ENCODE measurements at places on chromosomes 6 and 20.

GRCh38 chr6:138645976-138646640 lies 127.5 kb upstream of the CCDC28A start:
- no peak for DNase-seq

GRCh38 chr6:134303891-134304290 lies 14.0 kb downstream of the SGK1 start:
- DNase-seq: peak; percentile 39

DNA sequence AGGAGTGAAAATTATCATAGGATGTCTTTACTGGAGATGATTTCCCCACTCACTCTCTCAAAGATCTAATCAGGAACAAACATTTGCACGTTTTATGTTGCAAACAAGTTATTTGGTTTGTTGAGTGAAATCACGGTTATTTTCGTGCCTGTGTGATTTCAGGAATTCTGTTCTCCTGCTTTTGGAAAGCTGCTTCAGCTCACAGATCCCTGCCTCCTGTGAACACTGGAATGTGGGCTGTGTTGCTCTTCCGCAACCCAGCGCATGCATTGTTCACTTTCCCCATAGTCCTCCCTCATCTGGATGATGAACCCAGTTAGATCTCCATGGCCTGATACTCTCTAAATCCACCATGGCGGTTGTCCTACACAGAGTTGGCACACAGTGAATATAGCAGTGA lies 91.0 kb downstream of the PLEKHG1 start:
- no peak for DNase-seq

GRCh38 chr20:40670253-40670652 lies 18.8 kb downstream of the MAFB start:
- no peak for DNase-seq

- DNase-seq: no peak
These were observed 204.2 kb downstream of the TBC1D7 start for GRCh38 chr6:13124131-13124530.

DNA sequence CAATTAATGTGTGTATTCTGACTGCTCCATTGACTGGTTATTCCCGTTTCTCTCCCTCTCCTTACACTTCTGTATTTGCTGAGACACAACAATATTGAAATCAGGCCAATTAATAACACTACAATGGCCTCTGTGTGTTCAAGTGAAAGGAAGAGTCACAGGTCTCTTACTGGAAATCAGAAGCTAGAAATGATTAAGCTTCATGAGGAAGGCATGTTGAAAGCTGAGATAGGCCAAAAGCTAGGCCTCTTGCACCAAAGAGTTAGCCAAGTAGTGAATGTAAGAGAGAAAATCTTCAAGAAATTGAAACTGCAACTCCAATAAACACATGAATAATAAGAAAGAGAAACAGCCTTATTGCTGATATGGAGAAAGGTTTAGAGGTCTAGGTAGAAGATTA lies 489.5 kb upstream of the CITED2 start:
- DNase-seq: no peak

- no peak for DNase-seq
These were observed 267.7 kb upstream of the RNF24 start for GRCh38 chr20:4283016-4283415.

DNA sequence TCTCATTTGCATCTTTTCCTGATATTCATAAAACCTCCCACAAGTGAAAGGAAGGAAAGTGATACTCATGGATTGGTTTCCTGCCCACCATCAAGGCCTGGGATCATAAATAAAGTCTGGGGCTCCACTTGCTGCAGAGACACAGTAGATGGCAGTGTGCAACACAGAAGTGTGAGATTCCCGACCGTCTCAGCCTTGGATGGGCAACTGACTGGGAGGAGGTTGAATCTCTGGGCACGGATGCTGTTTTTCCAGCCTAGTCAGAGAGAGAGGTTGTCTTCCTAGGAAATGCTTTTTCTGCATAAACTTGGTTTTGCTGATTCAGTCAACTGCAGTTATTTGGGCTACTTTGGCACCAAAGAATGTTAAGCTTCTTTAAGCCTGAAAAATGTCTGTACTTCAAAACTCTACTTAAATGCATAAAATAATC lies 9.9 kb upstream of the RFPL4B start:
- DNase-seq: peak; percentile 55

GRCh38 chr20:60408435-60408834 lies 450.2 kb downstream of the CDH26 start:
- no peak for DNase-seq

DNA sequence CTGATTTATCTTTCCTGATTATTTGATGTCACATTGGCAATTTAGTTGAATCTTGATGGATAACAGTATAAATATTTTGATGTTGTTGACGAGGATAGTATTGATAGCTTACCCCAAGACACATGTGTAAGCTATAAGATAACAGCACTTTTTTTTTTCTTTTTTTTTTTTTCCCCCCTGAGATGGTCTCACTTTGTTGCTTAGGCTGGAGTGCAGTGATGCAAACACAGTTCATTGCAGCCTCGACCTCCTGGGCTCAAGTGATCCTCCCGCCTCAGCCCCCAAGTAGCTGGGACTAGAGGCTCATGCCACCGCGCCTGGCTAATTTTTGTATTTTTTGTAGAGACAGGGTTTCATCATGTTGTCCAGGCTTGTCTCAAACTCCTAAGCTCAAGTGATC lies 21.8 kb downstream of the MYO6 start:
- no peak for DNase-seq

DNA sequence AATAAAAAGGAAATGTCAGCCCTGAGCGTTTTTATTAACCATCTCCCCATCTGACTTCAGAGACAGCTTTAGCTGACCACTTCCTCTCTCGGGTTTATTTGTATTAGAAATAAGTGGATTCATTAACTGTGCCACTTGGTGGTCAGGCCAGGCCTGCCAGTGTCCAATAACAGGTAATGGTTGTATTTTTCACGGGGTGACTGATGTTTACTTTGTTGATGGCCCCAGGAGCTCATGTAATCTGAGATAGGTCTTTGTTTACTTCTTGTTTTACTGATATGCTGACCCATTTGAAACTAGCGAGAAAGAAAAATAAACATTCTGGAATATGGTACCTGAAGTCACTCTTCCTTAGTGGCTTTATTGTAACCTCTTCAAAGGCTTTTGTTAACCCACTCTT lies 504.3 kb upstream of the SLC35B3 start:
- DNase-seq: no peak

GRCh38 chr20:45861221-45862075 lies 4.0 kb downstream of the ZSWIM3 start:
- DNase-seq: no peak

DNA sequence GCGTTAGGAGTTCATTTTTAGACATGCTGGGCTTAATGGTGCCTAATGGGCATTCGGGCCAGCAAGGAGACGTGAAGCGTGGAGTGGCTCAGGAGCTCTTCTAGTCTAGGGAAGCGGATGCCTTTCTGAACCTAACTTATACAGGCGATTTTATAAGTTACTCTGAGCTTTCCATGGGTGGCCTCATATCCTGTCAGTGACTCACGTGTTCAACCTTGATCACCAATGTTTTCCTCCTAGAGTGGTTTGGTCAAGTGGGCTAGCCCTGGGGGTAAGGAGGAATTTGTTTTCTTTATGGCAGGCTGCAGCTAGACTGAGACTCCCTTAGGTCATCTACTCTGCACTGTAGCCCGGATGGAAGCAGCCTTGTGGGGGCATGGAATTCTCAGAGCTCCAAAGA lies 52.1 kb downstream of the PLAGL1 start:
- DNase-seq: no peak

GRCh38 chr20:9491324-9491723 lies 23.1 kb upstream of the LAMP5 start:
- DNase-seq: no peak

DNA sequence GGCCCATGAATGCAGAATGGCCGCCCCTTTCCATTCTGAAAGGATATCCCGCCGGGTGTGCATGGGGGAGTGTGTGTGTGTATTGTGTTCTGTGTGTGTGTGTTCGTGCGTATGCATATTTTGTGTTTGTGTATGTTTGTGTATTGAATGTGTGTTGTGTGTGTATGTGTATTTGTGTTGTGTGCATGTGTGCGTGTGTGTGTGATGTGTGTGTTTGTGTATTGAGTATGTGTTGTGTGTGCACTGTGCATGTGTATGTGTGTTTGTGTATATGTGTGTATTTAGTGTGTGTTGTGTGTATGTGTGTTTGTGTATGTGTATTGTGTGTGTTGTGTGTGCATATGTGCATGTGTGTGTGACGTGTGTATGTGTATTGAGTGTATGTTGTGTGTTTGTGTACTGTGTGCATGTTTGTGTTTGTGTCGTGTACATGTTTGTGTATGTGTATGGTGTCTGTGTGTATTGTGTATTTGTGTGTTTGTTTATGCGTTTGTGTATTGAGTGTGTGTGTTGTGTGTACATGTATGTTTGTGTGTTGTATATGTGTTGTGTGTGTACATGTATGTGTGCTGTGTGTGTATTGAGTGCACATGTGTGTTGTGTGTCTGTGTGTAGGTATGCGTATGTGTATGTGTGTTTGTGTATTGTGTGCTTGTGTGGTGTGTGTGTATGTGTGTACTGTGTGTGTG lies 226.3 kb downstream of the TAF4 start:
- DNase-seq: no peak

- no peak for DNase-seq
These were observed 539.7 kb downstream of the QKI start for GRCh38 chr6:163954088-163954775.

GRCh38 chr6:163751032-163751525 lies 336.6 kb downstream of the QKI start:
- DNase-seq: no peak

GRCh38 chr6:22737331-22737730 lies 168.0 kb downstream of the HDGFL1 start:
- peak; percentile 46 for DNase-seq

DNA sequence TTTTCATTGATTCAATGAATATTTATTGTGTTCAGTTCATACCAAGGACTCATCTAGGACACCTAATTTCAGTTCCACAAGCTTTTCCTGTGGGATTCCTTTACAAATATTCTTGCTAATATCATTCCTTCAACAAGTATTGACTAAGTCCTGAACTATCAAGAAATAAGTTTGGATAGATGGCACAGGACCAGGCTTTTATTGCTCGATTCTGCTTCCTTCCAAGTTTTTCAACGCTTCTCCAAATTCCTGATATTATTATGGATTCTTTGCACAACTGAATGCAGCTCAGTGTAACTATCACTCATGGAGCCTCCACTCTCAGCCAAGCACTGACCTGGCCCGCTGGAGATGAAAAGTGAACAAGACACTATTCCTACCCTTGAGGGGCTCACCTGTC lies 32.7 kb upstream of the COL21A1 start:
- DNase-seq: no peak

DNA sequence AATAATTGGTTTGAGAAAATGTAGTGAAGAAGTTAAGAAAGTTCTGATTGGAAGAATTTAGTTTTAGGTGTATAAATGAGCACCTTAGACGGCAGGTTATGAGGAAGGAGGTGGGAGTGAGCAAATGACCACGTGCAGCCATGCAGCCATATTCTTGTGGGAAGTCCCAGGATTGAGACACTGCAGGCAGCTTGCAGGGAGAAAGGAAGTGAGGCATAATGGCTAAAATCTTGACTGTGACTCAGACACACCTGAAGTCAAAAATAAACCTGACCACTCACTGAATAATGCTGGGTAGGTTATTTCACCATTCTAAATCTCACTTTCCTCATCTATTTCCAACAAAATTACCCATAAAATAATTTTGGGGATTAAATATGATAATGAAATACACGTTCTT lies 16.6 kb downstream of the DSE start:
- no peak for DNase-seq

DNA sequence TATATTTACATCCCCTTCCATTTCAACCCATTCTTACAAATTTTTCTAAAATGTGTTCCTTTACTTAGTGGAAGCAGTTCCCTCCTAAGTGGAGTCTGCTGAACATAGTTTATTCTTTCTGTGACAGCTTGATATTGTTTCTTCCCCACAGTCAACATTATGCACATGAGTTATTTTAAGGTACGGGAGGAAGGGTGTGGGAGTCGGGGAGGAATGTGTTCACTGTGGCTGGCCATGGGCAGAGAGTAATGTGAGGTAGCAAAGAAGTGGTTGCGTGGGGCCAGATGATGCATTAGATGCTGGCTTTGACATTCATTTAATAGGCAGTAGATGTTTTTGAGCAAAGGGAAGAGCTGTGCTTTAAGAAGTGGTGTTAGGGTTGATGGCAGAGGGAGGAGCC lies 98.5 kb downstream of the ARMC2 start:
- no peak for DNase-seq

GRCh38 chr6:141335477-141336273 lies 797.0 kb upstream of the GJE1 start:
- DNase-seq: no peak

GRCh38 chr6:21707524-21708319 lies 114.2 kb downstream of the SOX4 start:
- no peak for DNase-seq

DNA sequence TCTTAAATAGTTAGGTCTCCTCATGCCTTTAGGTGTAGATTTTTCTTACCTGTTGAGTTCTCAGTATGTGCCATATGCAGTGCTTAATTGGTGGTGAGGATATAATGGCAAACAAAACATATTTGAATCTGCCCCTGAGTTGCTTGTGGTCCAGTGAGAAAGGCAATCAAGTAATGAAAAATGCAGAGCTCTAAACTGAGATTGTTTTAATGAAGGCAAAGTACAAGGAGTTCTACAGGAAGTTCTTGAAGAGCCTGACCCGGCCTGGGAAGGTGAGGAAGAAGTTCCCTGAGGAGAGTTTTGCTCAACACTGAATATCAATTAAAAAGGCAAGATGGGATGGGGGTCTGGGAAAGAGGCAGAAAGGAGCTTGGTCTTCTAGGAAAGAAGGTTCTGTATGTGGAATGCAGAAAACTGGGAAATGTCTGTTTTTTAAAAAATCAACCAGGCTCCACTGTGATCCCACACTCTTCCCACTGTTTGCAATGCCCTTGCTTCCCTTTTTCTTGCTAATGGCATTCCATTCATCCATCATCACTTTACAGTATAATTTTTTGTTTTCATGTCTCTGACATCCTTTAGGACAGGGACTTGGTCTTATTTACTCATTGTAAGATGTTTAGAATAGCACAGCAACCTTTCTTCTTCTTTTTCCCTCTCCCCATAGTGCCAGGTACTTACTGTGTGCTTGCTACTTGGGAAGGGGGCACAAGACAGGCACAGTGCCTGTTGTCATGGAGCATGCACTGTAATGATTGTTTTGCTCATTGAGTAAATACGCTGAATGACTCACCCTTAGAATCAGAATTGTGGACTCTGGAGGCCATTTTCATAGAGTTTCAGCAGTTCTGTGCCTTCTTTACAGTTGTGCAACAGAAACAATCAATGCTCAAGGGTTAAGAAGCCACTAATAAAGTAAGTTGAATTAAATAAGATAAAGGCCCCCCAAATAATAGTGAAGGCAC lies 64.3 kb downstream of the ANKS1A start:
- no peak for DNase-seq

GRCh38 chr20:25246182-25246999 lies 1.5 kb upstream of the PYGB start:
- no peak for DNase-seq

- no peak for DNase-seq
These were observed 282.0 kb downstream of the BTBD3 start for GRCh38 chr20:12199703-12200102.

GRCh38 chr6:82875573-82876185 lies 190.0 kb downstream of the UBE3D start:
- no peak for DNase-seq

Data from hippocampal formation (tissue), 2 donors.